Adrenal gland (tissue), 19 donors: ENCODE measurements at places on chromosomes 7 and 10. TPM values are rescaled to one million over a fixed set of nuclear protein-coding genes. Genes with fewer than 3 reads are reported as not detected.

ZNF37A gene
- total RNA-seq = 7.0 TPM

HERPUD2 gene
- total RNA-seq = 37.4 TPM

MRC1 gene
- 125 TPM for total RNA-seq

MYO1G gene
- 6.7 TPM for total RNA-seq

MAGI2 gene
- total RNA-seq = 15.6 TPM

SPDYE11 gene
- not detected for total RNA-seq

JAZF1 gene
- 40.4 TPM for total RNA-seq

CLDN15 gene
- total RNA-seq = 4.9 TPM

FBXW4 gene
- 81.7 TPM for total RNA-seq

UNC5B gene
- 27.0 TPM for total RNA-seq

FZD8 gene
- 3.7 TPM for total RNA-seq

DNA sequence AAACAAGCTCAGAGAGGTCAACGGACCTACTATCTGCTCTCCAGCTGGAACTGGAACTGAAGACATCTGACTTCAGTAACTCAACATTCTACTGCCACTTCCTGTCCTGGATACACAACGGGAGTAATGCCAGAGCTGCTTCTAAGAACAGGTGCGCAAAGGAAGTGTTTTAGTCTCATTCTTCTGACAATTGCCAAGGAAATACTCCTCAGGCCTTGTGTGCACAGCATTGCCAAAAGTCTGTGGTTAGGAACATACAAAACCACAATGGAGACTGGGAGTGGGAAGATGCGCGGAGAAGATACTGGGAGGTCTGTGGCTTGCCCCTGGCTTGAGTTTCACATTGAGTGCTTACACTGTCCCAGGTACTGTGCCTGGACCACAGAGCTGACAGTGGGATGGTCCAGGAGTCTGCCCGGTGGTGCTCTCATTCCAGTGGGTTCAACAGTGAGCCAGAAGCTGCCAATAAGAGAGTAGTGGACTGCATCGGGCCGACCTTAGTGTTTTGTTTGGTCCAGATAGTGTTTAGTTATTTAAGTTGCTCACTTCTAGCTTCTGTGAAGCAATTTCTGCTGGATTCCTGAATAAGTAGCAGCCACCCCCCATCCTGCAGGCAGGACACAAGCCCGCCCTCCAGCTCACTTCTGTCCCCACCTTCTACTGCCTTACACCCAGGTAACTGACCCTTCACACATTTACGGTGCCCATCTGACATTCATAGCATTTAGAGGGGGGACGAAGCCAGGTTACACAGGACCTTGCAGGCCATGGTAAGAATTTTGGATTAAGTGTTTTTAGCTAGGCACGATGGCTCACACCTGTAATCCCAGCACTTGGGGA, 10.3 kb downstream of the TBL2 start:
- DNase-seq = no peak

GRCh38 chr7:157509226-157509625, 172.4 kb downstream of the DNAJB6 start:
- no peak for DNase-seq

DNA sequence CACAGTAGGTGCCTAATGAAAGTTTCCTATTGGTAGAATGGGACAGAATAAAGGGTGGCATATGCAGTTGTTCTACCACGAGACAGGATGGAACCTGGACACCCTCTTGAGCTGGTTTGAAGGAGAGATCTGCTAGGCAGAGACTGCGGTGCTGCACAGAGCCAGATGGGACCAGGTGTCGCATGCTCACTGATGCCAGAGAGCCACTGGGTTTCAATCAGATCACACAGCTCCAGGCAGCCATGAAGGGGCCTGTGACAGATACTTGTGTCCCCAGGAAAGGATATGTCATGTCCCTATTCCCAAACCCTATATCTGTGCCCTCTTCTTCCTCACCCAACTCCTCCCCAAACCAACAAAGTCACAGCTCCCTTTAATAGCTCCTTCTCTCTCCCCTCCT, 235.7 kb downstream of the PRPF18 start:
- DNase-seq = no peak

DNA sequence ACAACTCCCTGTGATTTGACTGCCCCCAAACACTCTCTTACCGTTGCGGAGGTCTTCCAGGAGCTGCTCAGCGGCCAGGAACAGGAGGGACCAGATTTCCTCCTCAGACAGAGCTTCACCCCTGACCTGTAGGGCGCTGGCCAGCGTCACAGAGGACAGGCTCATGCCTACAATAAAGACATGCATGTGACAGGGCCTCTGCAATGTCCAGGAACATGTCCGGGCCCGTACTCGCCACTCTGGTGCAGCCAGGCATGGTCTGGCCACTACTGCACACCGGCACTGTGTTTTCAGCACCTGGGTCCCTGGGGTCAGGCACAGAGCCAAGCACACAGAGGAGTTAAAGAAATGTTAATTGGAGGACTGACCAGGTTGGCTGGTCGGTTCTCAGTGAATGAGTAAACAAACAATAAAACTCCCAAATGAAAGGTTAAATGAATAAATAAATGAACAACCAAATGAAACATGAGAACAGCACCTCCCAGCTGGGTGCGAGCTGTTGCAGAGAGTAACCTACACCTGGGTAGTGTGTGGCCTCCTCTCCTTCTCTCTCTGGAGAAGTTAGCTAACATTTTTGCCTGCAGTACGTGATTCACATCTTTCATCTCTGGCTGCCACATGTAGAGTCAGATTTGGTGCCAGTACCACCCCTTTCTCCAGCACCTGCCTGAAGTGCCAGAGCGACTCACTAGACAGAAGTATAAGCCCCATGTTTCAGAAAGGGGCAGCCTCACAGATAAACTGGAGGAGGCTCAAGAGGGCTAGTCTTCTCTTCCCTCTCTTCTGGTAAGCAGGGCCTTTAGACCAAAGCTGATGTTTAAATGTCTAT, 22.8 kb downstream of the FRMPD2 start:
- DNase-seq = no peak

- no peak for DNase-seq
Measured at GRCh38 chr10:91339729-91340128, 70.4 kb upstream of the HECTD2 start.

DNA sequence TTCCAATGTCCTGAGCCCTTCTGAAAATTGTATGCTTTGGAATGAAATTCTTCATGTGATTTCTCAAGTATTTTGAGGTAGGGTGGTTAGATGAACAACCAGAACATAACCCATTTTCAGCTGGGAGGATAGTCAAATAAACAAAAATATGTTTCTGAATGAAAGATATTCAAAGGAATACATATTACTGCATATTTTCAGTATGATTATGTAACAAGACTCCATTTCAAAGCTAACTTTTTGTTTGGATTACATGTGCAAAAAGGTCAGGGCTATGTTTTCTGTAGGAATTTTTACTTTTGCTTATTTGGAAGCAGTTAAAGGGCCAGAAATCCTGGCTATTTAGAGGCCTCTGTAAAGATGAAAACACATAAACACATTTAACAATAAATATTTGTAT, 27.7 kb downstream of the CDK6 start:
- DNase-seq = no peak

- DNase-seq = no peak
Measured at GRCh38 chr10:120051671-120052070, 159.1 kb downstream of the SEC23IP start.

DNA sequence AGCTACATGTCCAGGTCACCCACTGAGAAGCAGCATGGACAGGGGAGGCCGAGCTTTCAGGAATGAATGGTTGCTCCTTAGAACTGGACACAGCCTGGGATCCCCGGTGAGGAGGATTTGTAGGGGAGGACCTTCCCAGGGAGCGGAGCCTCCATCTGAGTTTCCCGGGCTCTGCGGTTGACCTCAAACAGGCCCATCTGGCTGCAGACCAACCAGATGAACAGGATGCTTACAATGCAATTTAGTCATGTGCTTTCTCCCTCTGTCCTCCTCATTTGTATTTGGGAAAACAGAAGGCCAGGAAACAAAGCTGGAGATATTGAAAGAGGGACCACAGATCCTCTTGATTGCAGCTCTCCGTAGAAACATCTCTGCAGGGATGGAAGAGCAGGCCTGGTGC, 104.8 kb downstream of the EMX2 start:
- DNase-seq = no peak

- DNase-seq = no peak
Measured at GRCh38 chr10:119498889-119499676, 43.4 kb downstream of the RGS10 start.

DNA sequence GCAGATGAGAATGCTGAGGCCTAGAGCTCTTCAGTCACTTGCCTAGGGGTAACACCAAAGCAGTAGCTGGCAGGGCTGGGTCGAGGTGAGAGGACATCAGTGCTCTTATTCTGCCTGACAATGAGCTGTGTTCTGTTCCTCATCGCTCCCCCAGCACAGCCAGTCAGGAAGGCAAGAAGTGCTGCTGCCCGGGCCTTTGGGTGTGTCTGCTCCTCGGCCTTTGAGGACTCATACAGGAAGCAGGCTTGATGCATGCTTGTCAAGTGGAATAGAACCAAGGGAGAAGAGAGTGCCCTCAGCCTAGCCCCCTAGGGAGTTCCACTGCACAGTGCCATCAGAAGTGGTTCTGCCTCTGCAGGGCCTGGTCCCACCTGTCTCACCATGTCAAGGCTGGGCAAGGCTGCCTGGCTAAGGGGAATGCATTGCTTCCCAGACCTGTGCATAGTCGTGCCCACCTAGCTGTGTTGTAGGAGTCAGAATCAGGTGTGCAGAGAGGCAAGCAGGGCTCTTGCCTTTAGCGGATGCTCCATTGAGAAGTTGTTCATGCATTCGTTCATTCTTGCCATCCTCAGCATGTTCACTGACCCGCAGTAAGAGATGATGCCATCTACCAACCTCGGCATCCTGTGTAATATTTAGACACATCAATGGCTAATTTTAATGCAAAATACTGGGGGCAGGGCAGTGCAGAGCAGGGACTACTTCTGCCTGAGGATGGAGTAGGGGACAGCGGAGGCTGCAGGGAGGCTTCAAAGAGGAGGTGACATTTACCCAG, 156.6 kb downstream of the RPS24 start:
- DNase-seq = no peak

DNA sequence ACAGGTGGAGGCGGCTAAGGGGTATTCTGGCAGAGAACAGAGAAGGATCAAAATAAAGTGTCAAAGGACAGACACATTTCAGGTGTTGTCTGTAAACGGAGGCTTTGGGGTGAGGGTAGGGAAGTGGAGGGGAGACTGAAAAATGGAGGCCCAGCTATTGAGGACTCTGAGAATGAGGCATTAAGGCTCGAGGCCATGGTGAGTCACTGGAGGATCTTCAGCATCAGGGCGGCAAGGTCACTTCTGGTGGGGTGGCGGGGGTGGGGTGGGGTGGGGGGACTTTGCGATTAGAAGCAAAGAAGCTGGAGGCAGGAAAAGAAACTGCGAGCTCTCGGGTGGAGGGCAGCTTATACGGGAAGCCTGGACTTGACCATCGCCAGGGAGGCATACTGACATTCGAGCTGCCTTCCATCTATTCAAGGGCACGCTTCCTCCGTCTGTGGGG, 58.4 kb upstream of the PCGF5 start:
- DNase-seq = peak; percentile 85
